ENCODE measurements at places on chromosomes 11 and 22. TPM values are rescaled to one million over a fixed set of nuclear protein-coding genes. Genes with fewer than 3 reads are reported as not detected.

The RIMBP3C gene
- 0.22 TPM for total RNA-seq

DNA sequence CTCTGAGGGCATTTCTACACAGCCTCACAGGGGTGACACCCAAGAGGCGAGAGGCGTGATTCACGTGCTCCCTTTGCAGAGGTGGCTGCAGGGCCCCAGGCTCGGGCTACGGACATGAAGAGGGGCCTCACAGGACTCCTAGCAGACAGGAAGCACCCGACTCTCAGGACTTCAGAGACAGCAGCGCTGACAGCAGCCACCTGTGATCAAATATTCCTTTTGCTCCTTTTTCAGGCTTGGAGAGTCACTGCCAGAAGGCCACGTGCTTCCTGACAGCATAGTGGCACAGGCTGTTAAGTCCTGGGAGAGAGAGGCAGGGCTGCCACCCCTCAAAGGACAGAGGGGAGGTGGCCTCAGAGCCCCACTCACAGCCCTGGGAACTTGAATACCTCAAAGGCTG, 348.9 kb downstream of the CADM1 start:
- no peaks in the 10 kb centered on the region for H3K27me3 ChIP-seq
- peak; percentile 40 for DNase-seq
- no peaks in the 10 kb centered on the region for H3K36me3 ChIP-seq
- H3K4me3 ChIP-seq = no peak overlapping the region

The KLHL35 gene
- total RNA-seq = 1.8 TPM

The ABCG4 gene
- 0.25 TPM for total RNA-seq

DNA sequence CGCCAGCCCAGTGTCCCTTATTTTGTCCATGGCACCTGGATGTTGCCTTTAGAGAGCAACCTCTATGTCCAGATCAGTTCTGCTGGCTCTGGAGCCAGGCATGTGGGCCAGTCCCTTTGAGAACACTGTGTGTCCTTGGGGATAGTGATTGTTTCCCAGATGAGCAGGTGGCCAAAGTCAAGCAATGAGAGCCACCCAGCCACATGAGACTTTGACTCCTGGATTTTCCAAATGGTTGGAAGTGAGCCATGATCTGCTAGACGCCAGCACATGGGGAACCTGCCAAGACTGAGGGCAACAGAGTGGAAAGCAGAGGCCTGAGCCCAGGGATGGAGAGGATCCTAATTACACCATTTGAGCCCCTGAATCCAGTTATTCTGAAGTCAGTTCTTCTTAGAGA, 479.8 kb downstream of the OPCML start:
- no peaks in the 10 kb centered on the region for H3K36me3 ChIP-seq
- DNase-seq = no peak
- peaks cover 8% of the 10 kb centered on the region for H3K4me1 ChIP-seq
- no peak overlapping the region for H3K27ac ChIP-seq
- no peak overlapping the region for H3K4me3 ChIP-seq

The RTN4R gene
- 1.2 TPM for total RNA-seq

The PSMD13 gene
- 87.7 TPM for total RNA-seq

The KRTAP5-2 gene
- total RNA-seq = not detected

The KRTAP5-4 gene
- not detected for total RNA-seq

The TSSK2 gene
- not detected for total RNA-seq

- peak; percentile 85 for DNase-seq
- H3K4me1 ChIP-seq = no peaks in the 10 kb centered on the region
- H3K36me3 ChIP-seq = peaks cover 21% of the 10 kb centered on the region
- peak overlapping the region; percentile 62 for H3K4me3 ChIP-seq
- H3K27me3 ChIP-seq = no peaks in the 10 kb centered on the region
Observed at GRCh38 chr22:38755155-38755910, 465 bp downstream of the SUN2 start.

- DNase-seq = no peak
- no peaks in the 10 kb centered on the region for H3K27me3 ChIP-seq
- H3K4me3 ChIP-seq = no peak overlapping the region
- H3K36me3 ChIP-seq = no peaks in the 10 kb centered on the region
- H3K27ac ChIP-seq = no peak overlapping the region
Observed at GRCh38 chr11:44831605-44832394, 105.0 kb downstream of the TSPAN18 start.

DNA sequence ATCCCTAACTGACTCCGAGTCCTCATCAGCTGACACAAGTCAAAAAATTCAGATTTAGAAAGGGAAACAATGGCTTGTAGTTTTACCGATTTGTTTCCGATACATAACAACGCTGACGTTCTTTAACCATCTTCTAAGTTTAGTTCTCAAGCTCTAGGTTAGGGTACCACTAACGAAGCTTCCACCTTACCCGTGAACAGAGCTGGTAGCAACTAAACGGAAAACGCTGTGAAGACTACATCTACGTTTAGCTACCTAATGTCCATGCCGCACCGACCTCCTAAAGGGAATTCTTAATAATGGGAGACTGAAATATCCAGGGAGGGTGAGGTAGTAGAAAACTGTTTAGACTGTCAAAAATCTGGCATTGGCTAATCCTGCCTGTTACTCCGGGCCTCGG, 1.0 kb downstream of the NUP98 start:
- no peak overlapping the region for H3K27ac ChIP-seq
- peak overlapping the region; percentile 100 for H3K4me3 ChIP-seq
- H3K4me1 ChIP-seq = peaks cover 4% of the 10 kb centered on the region
- peaks cover 4% of the 10 kb centered on the region for H3K36me3 ChIP-seq
- H3K27me3 ChIP-seq = no peaks in the 10 kb centered on the region
- DNase-seq = peak; percentile 24

- H3K27ac ChIP-seq = peak overlapping the region; percentile 74
- H3K36me3 ChIP-seq = peaks cover 6% of the 10 kb centered on the region
- H3K27me3 ChIP-seq = no peaks in the 10 kb centered on the region
- DNase-seq = peak; percentile 23
- no peak overlapping the region for H3K4me3 ChIP-seq
Observed at GRCh38 chr22:24145446-24146193, 35.7 kb upstream of the SUSD2 start.

DNA sequence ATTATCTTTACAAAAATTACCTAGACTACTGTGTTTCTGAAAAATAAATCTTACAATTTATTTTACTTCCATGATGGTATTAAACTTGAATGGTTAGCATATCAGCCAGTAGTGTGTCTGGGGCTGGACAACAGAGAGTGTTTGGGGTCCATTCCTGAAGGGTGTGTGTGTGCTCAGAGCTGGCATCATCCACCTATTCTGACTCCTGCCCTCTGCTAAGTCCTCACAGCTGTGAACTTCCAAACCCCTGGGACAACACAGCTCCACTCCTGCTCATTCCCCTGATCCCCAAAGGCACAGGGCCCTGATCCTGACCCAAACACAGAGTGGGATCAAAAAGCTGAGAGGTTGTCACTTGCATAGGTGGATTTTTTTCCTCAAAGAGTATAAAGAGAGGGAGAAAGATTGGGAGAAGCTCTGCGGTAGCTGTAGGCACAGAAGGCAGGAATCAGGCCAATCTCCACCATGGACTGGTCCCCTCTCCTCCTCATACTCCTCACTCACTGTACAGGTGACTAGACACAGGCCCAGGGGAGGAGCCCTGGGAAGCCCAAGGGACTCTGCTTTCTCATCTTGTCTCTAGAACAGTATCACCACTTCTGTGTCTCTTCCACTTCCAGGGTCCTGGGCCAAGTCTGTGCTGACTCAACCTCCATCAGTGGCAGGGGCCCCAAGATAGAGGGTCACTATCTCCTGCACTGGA, 55.7 kb upstream of the TOP3B start:
- DNase-seq = no peak
- no peaks in the 10 kb centered on the region for H3K36me3 ChIP-seq
- H3K27me3 ChIP-seq = no peaks in the 10 kb centered on the region
- H3K4me3 ChIP-seq = no peak overlapping the region
- no peak overlapping the region for H3K27ac ChIP-seq
- H3K4me1 ChIP-seq = no peaks in the 10 kb centered on the region

DNA sequence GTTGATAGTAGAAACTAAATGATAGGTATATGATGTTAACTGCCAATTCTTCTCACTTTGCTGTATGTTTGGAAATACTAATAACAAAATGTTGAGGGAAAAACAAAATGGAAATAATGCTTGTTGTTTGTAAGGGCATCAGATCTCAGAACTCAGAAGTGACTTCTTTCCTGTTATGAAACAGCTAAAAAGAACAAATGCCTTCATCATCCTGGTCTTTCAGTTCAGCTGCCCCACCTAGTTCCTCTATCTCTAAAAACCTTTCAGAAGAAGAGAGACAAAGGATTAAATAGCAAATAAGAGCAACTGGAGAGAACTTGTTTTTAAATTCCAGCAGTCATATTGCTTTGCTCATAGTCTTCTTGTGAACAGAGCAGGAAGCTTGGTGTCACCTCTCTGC, 345.3 kb upstream of the NCAM1 start:
- no peaks in the 10 kb centered on the region for H3K27me3 ChIP-seq
- no peak overlapping the region for H3K4me3 ChIP-seq
- no peak for DNase-seq

- H3K27ac ChIP-seq = no peak within 1 kb of the TSS
- H3K4me1 ChIP-seq = no peaks in the 10 kb centered on the region
- H3K4me3 ChIP-seq = no peak within 1 kb of the TSS
- H3K27me3 ChIP-seq = no peaks in the 10 kb centered on the region
Observed at GRCh38 chr22:18935889-18936529, at the start of gene PRODH. TSS of gene PRODH (minus strand) at chr22:18936293. CDS start at chr22:18936287, 6 bp downstream.

- H3K27ac ChIP-seq = peak overlapping the region; percentile 71
- H3K4me1 ChIP-seq = no peaks in the 10 kb centered on the region
- no peaks in the 10 kb centered on the region for H3K27me3 ChIP-seq
- H3K36me3 ChIP-seq = no peaks in the 10 kb centered on the region
Observed at GRCh38 chr22:19525666-19526065, 1.5 kb upstream of the CLDN5 start.

GRCh38 chr11:116804001-116804400, 12.3 kb upstream of the APOA5 start:
- no peak overlapping the region for H3K27ac ChIP-seq
- no peaks in the 10 kb centered on the region for H3K4me1 ChIP-seq
- no peaks in the 10 kb centered on the region for H3K36me3 ChIP-seq
- no peaks in the 10 kb centered on the region for H3K27me3 ChIP-seq
- no peak overlapping the region for H3K4me3 ChIP-seq
- DNase-seq = no peak

DNA sequence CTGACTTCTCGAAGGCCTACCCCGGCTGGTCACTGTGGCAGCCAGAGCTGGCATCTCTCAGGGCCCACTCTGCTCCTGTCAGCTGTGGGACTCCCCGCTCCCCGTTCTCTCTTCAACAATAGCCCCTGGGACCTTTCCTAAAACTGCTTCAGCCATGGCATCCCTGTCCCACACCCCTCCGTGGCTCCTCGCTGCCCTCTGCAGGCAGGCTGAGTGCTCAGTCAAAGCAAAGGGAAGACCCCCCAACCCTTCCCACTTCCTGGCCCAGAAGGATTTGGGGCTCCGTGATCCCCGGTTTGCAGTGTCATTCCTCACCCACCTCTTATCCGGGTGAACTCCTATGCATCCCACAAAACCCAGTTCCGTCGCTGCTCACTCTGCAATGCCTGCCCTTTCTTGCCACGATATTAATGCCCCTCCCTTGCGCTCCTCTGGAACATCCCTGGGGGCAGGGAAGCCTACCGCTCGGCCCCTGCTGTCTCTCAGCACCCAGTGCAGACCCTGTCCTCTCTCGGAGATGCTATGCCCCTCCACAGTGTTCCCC, 1.6 kb upstream of the TH start:
- H3K4me3 ChIP-seq = no peak overlapping the region
- H3K4me1 ChIP-seq = no peaks in the 10 kb centered on the region
- no peak for DNase-seq

The ABCC8 gene
- total RNA-seq = 1.3 TPM

DNA sequence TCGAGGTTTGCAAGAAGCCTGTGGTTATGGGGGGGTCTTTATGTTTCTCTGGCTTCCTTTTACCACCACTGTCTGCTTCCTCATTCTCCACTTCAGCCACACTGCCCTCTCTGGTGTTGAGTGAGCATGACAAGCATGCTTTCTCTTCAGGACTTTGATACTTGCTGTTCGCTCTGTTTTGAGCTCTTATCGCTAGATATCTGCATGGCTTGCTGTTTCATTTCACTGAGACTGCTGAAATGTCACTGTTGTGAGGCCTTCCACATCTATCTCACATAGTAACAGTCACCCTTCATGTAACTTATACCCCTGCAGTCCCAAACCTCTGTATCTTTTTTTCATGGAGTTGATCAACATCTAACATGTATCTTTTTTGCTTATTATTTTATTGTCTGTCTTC, 59.8 kb downstream of the TMEM135 start:
- no peaks in the 10 kb centered on the region for H3K4me1 ChIP-seq
- H3K4me3 ChIP-seq = peak overlapping the region; percentile 48
- H3K27ac ChIP-seq = no peak overlapping the region

- no peak overlapping the region for H3K4me3 ChIP-seq
- peaks cover 12% of the 10 kb centered on the region for H3K36me3 ChIP-seq
- H3K27me3 ChIP-seq = no peaks in the 10 kb centered on the region
Observed at GRCh38 chr11:85976525-85976924, 92.4 kb downstream of the PICALM start.

All from kidney (tissue), 22 donors.